Fibroblast of skin of abdomen (primary cell): ENCODE measurements at places on chromosomes 6 and 20.

DNA sequence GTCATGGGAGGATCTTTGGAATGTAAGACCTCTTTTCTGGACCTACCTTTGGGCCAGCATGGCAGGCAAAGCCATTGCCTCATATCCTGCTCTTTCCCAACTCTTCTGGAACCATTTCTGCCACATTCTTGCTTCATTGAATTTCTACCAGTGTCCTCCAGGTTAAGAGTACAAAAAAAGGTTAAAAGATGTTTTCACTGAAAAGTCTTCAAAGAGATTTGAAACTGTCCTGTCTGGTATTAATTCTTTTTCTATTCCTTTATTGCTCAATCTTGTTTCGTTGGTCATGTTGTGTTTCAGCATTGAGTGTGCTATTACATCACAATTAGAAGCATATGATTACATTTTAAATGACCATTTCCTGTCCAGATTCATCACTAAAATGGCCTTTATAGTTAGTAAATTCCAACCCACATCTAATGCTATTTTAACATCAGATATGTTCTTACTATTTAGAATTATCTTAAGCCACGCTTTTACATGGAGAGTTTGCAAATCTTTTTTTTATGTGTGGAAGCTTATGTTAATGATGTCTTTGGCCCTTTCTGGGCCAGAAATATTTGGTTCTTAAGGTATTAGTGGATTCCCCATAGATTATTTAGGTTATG lies 450.9 kb downstream of the GJA1 start:
- DNase-seq = peak; percentile 71

GRCh38 chr20:63834491-63834880 lies 3.4 kb upstream of the ZBTB46 start:
- no peak for DNase-seq

- DNase-seq = peak; percentile 4
Observed at GRCh38 chr20:14667226-14667625, 329.8 kb upstream of the FLRT3 start.

DNA sequence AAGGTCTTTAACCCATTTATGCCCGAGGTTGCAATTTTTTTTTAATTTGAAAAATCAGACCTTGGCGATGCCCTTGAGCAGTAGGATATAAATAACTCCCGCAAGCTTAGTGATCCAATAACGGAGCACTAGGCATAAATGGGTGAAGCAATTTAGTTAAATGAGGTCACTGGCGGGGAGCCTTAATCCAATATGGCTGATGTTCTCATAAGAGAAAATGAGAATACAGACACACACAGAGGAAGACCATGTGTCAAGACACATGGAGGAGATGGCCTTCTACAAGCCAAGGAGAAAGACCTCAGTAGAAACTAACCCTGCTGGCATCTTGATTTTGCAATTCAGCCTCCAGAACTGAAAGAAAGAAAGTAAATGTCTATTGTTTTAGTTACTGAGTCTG lies 735 bp downstream of the SIRPG start:
- DNase-seq = no peak

DNA sequence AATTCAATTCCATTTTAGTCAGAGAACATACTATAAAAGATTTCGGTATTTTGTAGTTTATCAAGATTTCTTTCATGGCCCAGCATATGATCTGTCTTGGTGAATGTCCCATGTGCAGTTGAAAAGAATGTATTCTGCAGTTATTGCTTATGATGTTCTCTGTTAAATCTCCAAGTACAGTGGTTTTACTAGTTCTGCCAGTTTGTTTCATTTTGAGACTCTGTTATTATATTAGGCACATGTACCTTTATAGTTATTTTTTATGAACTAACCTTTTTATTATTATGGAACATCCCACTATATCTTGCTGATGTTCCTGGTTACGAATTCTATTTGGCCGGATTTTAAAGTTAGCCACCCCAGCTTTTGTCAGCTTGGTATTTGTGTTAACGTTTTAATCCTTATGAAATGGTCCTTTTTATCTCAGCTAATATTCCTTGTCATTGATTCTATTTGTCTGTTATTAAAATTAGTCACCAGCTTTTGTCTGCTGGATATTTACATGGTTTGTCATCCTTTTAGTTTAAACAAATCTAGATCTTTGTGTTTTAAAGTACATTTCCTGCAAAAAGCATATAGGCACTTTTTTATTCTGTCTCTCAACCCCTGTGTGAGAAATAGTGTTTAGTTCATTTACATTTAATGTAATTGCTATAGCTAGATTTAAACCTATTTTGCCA lies 48.9 kb downstream of the VTA1 start:
- DNase-seq = no peak

DNA sequence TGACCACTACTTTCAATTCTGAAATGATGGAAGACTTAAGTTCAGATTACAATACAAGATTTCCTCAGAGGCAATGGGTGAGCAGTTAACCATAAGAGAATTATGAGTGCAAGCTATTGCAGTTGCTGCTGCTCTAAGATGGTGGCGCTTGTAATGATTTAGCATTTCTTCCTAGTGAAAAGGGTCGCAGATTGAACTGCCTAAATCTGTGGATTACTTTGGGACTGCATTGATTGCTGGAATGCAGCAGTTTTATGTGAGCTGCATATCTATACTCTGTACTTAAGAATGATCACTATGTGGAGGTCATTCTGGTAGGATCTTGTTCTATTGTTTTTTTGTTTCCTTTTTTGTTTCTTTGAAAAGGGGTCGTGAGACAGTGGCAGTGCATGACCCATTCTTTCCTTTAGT lies 5.3 kb downstream of the SCAF8 start:
- peak; percentile 11 for DNase-seq

- no peak for DNase-seq
Observed at GRCh38 chr6:112342511-112342910, 4.6 kb upstream of the RFPL4B start.

DNA sequence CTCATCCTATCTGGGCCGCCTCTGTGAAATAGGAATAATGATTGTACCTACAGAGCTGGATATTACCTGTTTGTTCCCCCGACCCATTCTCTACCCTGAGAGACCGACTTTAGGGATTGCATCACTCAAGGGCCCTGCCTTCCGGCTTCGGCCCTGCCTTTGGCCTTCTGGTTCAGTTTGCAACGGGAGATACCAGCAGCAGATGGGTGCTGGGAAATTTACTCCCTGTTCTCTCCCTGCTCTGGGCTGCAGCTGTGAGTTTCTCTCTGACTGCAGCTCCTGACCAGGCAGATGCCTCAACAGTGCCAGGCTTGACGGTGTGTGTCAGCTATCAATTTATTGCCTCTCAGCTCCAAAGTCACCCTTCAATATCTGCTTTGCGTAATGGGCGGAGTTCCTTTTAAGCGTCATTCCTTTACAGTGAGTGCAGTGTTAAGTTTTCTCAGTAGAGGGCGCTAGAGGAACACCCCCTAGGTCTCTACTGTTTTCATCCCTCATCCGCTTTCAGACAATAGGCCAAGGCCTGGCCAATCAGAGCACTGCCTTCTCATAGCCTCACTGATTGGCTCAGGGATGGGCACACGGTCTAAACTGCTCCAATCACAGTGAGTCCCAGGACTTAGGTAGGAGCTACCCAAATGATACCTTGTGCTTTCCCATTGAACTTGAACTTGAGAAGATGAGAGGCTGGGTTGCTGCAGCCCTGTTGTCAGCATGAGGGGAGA lies 30.0 kb downstream of the KCNG1 start:
- DNase-seq = peak; percentile 77

DNA sequence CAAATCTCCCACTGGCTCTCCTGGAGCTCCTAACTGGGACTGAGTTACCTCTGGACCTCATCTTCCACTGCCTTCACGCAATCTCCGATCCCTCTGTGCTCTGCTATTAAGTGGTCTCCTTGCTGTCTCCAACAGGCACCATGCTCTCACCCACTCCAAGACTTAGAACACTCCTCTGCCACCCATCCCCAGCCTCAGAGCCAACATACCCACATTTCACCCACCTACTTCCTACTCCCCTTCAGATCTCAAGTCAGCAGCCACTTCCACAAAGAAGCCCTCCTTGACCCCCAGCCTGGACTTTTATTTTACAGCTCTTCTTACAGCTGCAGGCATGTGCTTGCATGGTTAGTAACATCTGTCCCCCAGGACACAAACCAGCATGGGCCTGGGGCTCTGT lies 29.6 kb upstream of the NOL4L start:
- DNase-seq = no peak

DNA sequence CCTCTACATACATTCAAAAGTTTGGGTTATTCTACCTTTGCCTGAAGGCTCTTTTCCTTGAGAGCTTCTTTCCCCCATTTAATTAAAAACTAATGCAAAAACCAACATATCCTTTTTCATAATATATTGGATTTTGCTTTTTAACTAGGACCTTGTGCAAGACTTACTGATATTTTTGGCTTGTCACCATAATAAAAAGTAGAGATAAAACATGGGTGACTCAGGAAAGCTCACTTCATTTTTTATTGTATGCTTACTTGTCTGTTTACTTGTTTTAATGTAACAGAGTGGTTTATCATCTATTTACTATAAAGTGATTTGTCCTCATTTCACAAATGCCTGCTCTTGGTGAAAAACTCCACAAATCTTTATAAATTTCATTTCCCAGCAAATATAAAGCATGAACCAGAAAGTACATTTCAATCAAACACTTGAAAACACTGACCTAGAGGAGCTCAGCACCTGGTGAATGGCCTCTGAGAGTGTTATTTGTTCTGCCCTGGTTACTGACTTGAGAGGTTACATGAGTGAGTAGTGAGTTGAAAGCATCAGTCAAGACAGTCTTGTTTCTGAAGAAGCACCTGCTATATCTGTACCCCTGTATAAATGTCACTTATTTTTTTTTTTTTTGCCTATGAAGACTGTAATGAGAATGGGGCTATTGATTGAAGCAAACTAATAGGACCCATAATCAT lies 20.8 kb downstream of the ADGRG6 start:
- DNase-seq = no peak

DNA sequence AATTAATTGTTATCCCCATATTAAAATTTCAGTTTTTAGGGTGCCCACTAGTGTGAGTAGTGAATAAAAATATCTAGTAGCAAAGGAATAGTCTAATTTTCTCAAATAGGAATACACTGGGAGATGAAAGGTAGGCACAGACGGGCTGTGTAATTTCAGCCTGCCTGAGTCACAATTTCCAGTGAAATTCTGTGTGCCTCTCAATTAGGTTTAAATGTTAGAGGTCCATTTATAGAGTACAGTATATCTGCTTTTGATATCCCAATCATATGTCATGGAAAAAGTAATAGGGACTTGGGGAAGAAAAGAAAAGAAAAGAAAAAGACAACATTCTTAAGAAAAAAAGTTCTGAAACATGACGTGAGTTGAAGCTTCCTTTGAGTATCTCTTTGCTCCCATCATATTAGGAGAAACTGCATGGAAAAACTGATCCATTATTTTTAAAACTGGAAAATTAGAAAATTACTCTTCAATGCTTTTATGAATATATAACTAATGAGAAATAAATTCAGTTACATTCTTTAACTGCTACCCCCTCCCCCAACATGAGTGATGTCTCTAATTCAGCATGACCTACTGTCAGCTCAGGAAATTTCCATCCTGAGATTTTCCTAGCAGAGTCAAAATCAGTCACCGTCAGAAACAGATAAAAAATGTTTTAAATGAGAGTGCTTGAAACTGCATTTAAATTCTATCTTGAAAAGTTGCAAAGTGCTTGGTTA lies 473.8 kb upstream of the HSF2 start:
- DNase-seq = no peak

- peak; percentile 86 for DNase-seq
Observed at GRCh38 chr6:112188906-112189305, 65.5 kb downstream of the LAMA4 start.

DNA sequence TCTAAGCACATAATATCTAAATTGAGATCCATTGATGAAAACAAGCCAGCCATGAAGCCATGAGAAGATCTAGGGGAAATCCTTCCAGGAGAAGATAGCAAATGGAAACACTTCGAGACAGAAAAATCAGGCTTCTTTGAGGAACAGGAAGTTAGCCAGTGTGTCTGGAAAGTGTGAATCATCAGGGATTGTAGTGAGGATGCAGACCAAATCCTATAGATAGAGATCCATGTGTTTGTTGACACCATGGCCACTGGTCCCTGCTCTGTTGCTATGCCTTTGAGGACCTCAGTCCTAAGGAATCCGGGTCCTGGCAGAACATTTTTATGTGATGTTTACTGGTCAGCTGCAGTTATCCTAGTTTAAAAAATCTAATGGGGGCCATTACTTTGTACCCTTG lies 6.6 kb upstream of the ELOVL2 start:
- peak; percentile 44 for DNase-seq

- DNase-seq = no peak
Observed at GRCh38 chr6:154258064-154258757, 98.4 kb downstream of the IPCEF1 start.

DNA sequence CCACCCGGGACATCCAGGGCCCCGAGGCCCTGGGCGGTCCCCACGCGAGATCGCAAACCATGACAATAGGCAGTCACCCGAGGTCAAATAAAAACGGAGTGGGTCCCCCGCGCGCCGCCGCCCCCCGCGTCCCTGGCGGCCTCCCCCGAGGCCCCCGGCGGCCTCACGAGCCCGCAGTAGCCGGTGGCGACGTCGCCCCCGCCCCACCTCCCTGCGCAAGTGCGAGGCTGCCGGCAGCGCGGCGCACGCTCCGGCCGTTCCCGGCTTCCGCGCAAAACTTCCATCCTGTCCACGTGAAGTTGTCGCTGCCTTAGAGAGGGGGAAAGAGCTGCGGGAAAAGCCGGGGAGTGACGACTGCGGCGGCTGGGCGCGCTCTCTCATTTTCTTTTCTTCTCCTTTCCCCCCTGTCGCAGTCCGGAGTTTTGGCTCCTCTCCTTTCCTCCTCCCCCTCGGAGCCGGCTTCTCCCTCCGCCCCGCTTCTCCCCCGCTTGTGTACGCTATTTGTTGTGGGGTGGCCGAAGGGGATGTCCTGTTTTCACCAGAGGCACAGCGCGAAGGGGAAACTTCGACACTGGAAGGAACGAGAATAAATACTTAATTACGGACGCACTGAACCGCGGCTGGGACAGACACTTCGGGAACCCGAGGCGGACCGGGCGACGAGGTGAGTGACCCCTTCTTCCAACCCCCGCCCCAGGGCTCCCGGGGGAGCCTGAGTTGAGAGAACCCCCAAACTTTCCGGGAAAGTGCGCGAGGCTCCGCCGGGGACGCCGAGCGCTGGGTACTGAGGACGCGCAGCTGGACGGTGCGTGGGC lies at the start of gene EYA4:
TSS of gene EYA4 (plus strand) at position 272 of the 815 bp plus-strand sequence. CDS start 33,424 bp downstream, outside the sequence.
- DNase-seq = peak; percentile 12

DNA sequence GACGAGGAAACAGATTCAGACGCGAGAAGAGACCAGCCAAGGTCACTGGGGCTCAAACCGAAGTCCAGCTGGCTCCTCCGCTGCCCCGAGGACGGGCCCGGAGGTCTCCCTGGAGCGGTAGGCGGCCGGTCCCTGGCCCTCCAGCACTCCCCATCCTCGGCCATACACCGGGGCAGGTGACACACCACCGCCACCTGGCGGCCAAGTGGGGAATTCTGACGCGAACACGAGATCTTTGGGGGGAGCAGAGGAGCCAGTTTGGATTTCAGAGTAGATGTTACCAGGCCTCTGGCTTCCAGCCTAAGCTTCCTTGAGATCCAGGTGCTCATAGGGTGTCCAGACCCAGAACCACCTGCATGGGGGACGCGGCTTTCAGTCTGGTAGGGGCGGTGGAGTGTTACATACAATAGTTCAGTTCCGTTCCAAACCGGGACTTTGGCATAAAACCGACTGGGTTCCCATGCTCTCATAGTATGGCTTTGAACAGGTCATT lies 16.1 kb downstream of the BPIFB1 start:
- peak; percentile 33 for DNase-seq
